Kidney epithelial cell (primary cell): ENCODE measurements at places on chromosomes 2 and 18. TPM values are rescaled to one million over a fixed set of nuclear protein-coding genes. Genes with fewer than 3 reads are reported as not detected.

Gene PRKAG3
- not detected in 2 replicates for total RNA-seq

Gene STAT4
- total RNA-seq, result 0.46 and 1.1 TPM in 2 replicates

Gene RESP18
- not detected in 2 replicates for total RNA-seq

Gene TUBA4B
- total RNA-seq, result not detected in 2 replicates

Gene ALPP
- not detected in 2 replicates for total RNA-seq

Gene TUBA3E
- not detected in 2 replicates for total RNA-seq

Gene MAP4K3
- total RNA-seq, result 24.5 and 25.7 TPM in 2 replicates

- no peak for DNase-seq
Observed at GRCh38 chr2:182817558-182817957, 48.9 kb downstream of the FRZB start.

DNA sequence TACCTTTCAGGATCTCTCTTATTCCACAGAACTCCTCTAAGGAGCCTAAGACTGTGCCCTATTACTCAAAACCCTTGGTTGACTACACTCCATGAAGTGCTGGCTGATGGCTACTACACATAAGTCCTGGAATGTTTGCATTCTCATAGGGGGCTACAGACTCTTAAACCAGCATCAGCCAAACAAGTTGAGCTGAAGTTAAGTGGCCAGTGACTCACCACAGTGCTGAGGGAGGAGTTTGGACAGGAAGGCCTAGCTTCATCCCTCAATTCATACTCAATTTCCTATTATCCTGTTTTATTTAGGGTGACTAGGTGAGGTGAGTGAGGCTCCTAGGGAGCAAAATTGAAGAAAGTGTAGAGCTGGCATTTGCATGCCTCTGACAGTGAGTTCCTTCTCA lies 246.7 kb downstream of the SMAD2 start:
- no peak for DNase-seq

- DNase-seq, result no peak
Observed at GRCh38 chr2:221569425-221569845, 2.7 kb downstream of the EPHA4 start.

- DNase-seq, result no peak
Observed at GRCh38 chr2:179051250-179051649, 1.3 kb upstream of the CCDC141 start.

DNA sequence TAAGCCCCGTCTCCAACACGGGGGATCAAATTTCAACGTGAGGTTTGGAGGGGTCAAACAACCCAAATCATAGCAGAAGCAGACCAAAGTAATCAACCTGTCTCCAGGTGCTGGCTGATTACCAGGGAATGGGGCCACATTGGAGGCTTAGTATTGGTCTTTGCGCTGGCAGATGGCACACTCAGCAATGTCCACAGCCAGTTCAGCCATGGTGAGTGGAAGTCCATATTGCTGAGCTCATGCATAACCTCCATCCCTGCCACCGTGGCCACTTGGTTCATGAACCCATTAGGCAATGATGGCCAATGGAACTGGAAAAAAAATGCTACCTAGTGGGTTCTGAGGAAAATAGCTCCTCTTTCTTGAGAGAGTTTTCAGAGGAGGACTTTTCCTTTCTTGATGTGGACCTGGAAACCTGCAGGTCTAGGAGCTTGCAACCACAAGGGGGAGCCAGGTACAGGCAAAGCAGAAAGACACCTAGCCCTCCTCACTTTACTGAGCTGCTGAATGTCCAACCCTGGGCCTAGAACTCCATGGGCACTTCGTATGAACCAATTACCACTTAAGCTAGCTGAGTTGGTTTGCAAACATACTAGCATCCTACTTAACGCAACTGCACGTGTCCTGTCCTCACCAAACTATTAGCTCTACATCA lies 128.0 kb upstream of the GYPC start:
- DNase-seq, result no peak

DNA sequence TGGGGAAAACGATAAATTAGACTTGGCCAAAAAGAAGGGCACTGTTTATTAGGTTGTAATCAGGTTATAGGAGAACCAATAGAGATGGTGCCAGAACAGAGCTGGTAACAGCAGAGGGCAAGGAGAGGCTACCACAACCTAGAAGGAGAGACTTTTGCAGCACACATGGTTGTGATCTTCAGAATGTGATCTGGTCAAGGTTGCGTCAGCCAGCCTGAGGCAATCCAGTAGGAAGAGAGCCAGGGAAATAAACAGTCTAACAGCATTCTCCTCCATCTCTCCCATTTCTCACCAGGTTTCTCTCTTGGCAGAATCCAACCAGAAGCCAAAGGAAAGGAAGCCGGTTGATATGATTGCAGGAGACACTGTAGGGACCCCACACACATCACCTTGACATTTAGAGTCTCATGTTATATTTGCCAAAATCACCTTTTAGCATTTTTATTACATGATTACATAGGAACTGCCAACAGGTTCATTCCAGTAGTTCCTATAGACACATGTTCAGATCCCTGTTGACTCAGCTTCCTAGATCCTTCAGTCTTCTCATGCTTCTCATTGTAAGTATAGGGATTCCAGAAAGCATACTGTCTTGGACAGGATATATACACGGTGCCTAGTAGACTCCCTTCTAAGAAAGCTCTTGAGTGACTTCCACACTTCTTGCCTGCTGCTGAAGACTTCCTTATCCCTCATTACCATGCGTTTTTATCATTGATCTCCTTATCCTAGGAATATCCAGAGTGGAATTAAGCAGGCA lies 17.6 kb upstream of the SPATS2L start:
- DNase-seq, result no peak

- DNase-seq, result no peak
Observed at GRCh38 chr18:8705238-8705960, at the start of gene MTCL1. TSS of gene MTCL1 (plus strand) at chr18:8705556. CDS start at chr18:8705661, 105 bp downstream.

- DNase-seq, result peak; percentile 35
Observed at GRCh38 chr2:195898505-195899191, 170.0 kb downstream of the DNAH7 start.

DNA sequence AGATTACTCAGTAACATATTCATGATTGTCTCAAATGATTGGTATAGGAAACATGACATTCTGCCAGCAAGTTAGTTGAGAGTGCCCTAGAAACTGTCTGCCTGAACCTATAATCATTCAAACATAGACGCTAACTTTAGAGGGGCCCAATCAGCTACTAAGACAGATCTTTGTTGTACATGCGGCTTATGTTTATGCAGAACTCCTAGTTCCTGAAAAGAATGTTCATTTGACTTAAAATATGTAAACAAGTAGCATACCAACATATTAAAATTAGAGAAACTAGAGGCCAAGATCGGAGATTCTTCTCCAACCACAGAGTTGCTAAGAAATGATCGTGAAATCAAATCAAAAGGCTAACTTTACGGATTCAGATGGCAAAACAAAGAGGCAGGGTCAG lies 4.2 kb upstream of the METAP1D start:
- DNase-seq, result no peak

DNA sequence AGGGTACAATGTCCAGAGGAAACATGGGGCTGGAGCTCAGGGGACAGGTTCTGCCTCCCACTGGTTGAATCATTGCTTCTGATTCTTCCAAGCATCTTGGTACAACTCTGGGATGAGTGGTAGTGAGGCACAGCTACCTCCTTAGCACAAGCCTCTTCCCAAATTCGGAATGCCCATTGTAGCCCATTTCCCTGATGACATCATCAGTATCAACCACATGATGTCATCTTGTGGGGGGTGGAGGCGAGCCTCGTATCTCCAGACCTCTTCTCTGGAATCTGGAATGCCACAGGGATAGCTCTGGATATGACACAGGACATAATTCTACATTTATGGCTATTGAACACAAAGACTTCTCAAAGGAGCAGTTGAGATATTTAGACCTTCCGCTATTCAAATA lies 715.2 kb downstream of the RNF144A start:
- DNase-seq, result no peak

DNA sequence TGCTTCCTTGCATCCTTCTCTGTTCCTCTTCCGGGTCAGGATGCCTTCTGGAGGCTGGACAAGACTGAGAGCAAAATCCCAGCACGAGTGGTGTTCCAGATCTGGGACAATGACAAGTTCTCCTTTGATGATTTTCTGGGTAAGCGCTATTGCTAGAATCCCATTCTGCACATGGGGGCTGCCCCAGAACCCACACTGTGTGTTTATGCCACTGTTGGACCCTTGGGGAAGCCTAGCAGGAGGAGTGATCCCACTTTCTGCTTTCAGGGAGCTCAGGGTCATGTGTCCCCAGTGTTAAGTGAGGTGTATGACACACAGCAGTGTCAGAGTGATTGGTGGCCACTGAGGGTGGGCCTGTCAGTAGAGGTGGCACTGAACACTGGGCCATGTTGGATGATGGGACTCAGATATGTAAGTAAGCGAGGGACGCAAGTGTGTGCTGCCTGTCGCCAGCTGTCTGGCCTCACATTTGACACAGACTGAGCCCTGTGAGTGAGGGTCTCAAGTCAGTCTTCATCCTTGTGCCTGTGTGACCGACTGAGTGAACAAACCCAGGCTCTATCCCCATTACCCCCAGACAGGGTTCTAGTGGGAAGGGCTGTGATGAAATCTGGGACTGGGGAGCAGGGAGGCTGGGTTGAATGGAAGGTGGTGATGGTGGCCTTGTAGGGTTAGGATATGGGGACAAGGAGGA lies 220.9 kb downstream of the DYSF start:
- no peak for DNase-seq

- DNase-seq, result no peak
Observed at GRCh38 chr2:150178591-150178990, 308.9 kb downstream of the RND3 start.

DNA sequence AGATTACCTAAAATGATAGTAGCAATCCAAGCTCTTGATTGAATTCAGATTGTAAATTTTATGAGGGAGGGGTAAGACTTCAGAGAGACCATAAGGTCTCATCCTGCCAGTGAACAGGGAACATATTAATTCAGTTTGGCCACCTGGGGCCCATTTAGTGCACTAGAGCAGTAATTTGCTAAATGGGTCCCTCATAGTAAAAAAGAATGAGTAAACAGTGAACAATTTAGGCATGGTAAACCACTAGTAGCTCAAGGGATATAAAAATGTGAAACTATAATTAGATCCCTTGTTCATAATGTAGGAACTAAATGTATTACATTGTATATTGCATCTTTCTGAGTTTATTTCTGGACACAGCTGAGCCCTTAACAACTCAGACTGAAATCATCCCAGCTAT lies 4.9 kb upstream of the PHLPP1 start:
- DNase-seq, result no peak

- no peak for DNase-seq
Observed at GRCh38 chr2:102015399-102015798, 23.6 kb downstream of the IL1R2 start.

DNA sequence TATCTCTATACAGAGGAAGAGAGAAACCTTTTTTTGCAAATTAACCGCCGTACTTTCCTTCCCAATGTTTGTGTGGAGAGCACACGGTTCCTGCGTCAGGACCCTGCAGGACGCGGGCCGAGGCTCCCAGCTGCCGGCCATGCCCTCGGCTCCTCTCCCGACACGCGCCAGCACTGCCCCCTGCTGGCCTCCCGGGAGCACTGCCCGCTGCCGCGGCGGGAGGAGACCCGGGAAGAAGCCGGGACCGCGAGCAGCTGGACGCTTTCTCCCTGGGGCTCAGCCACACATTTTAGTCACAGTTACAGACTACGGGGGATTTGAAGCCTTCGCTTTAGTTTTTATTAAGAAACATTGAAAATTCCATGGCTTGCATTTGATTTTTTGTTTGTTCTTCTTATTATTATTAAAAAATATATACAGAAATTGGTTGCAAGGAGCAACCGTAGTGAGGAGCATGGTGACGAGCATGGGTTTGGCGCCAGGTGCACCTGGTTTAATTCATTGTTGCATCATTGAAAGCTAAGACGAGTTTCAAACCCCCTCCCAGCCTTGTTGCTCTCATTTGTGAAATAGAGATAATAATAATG lies 401.2 kb downstream of the GALR1 start:
- peak; percentile 1 for DNase-seq

DNA sequence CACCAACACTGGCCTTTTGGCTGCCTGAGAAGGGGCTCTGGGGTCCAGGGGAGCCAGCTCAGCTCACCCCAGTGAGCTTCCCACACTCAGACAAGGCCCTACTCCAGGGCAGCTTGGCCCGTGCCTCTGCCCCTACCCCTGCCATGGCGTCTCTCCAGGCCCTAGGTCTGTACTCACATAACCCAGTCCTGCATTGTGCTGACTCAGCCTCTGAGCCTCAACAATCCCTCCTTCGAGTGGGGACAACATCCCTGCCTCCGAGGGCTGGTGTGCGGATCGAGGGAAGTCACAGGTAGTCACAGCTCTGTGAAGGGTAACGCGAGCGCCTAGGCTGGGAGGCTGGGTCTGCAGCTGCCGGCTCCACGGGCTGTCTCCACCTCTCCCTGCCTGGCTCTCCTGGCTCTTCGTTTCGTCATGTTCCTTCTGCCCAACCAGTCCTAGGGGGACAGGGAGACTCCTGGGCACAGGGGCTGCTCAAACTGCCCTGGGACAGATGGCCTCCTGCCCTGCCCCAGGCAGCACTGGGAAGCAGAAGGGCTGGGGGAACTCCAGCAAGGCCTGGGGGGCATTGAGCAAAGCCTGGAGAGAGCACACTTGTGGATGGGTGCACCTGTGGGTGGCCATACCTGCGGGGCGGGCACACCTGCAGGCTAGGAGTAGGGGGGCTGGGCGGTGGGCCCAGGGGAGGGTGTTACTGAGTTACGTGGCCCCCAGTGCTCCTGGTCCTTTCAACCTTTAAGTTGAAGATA lies 74.6 kb downstream of the RRM2 start:
- DNase-seq, result no peak

DNA sequence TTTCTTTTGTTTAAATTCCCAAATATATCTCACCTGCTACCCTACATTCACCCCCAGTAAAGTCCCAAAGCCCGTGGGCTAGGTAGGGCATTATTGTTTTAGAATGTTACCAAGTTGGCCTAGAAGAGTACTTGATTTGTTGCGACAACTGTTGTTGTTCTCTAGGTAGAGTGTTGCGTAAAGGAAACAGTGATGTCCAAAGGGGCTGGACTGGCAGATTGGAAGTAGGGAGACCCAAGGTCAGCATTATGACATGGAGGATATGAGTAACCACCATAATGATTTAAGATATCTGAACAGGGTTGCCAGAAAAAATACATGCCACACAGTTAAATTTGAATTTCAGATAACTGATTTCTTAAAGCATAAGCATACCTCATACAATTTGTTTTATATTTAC lies 39.2 kb downstream of the SCN1A start:
- no peak for DNase-seq

- peak; percentile 62 for DNase-seq
Observed at GRCh38 chr2:207487650-207488311, 42.0 kb upstream of the CREB1 start.

DNA sequence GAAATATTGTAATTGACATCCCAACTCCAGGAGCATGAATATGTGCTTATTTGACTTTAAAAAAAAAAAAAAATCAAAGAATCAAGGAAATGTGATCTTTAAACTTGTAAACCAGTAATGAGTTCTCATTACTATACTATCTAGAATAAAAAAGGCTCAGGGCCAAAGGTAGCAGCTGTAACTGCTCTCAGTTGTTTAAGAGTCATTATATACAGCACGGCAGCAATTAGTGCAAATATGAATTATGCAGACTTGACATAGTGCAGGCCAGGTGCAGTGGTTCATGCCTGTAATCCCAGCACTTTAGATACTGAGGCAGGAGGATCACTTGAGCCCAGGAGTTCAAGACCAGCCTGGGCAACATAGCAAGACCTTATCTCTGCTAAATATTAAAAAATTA lies 125.7 kb upstream of the TTC39C start:
- no peak for DNase-seq
